ENCODE measurements at places on chromosomes 16 and 17.

- no peak for DNase-seq
Observed at GRCh38 chr17:15368600-15368999, 27.2 kb upstream of the TEKT3 start.

DNA sequence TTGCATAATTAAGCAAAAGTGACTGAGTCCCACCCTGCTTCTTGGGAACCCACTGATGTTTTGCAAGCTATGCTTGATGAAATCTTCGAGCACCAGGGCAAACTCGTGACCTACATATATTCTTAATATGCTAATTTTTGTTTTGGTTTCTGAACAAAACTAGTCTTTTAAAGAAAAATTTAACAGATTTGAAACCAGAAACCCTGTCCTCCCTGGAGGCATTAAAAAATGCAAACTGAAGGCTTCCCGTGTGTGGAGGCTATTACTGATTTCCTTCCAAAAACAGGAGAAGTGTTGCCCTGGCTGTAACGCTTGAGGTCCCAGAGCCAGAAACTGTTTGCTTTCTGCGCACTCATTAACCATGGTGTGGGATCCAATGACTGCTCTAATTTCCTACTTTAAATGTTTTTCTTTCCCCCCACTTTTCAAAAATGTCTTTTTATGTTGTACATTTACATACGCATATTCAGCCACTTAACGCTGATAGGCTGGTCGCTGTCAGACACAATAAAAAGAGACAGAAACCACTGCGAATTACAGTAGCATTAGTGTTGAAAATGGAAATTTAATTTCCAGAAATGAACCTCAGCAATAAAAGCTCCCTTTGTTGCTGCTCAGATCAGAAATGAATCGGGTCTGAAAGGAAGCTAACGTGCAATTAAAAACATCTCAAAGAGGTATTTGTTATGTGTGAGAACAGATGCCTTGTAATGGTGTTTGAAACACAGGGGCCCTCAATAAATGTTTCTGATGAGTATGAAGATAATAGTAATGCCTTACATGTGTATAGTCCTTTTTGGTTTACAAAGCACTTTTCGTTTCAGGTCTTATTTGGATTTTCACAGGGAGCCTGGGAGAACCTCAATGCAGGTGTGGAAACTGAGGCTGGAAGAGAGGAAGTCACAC, 39.9 kb upstream of the IRX6 start:
- DNase-seq: no peak

DNA sequence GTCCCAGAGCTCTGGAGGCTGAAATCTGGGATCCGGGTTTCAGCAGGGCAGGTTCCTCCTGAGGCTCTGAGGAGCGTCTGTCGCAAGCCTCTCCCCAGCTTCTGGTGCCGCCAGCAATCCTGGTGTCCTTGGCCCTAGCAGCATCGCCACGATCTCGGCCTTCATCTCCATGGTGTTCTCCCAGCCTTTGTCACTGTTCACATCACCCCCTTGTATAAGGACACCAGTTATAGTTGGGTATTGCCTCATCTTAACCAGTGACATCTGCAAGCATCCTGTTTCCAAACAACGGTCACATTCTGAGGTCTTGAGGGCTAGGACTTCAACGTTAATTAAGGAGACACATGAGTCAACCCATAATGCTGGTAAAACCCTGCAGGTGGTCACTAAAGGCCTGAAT, 2.8 kb upstream of the PPP1R27 start:
- DNase-seq: no peak

- peak; percentile 1 for DNase-seq
Observed at GRCh38 chr16:61042737-61043136, 993.5 kb downstream of the CDH8 start.

- no peak for DNase-seq
Observed at GRCh38 chr16:27246439-27246838, 22.1 kb downstream of the NSMCE1 start.

- DNase-seq: no peak
Observed at GRCh38 chr17:28926366-28926765, 23.5 kb upstream of the DHRS13 start.

DNA sequence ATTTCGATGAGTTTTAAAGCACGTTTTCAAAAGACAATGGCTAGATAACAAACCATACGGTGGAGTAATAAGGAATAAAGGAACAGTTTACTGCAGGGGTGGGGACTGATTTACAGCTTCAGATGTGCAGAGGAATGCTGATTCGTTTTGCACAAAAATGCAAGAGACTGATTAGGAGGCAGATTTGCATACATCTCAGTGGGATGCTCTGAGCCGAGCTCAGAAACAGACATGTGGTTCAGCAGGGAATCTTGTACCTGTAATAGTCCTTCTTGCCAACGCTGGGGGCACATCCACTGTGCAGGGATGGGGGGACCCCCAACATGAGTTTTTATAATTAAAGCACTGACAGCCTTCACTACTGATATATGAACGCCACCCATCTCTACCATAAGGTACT, 308.0 kb downstream of the GRIN2A start:
- no peak for DNase-seq

DNA sequence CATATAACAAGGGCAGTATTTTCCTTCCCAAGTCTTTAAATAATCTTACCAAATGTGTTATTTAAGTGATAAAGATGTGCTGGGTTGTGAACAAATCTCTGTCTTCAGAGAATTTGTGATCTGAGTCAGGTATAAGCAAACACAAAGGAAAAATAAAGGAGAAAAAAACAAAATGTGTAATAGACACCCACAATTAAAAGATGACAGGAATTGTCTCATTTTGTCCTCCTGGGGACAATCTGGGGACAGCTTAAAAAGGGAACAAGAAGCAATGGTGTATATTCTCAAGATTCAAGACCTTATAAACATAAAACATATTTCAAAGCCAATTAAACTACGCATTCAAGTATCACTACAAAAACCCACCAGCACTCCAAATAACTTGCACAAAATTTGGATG, 107.2 kb downstream of the TRIM37 start:
- no peak for DNase-seq

GRCh38 chr17:58269557-58270291, 11.0 kb downstream of the MPO start:
- DNase-seq: no peak

DNA sequence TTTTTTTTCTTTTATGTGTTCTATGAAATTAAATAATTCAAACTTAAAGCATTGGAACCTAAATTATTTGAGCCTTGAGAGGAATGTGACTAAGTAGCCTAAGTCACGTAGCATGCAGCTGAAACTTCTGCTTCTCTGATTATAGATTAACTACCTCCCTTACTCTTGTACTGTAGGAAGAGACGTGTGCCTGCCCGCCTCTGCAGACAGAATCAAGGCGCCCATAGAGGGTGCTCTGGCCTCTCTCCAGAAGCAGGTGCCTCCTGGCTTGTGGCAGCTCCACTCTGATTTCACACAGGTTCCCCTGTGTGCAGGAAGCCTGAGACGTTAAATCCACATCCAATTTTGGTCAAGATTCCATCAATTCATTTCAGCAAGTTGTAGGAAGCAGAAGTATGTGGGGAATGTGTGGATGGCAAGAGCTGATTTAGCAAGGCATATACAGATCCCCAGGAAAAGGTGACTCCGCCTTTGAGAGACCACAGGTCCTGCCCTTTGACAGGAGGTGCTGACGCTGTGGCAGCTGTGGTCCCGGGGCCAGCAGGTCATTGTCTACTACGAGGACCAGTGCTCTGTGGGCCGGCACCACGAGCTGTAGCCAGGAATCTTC, 1418.8 kb downstream of the CDH11 start:
- no peak for DNase-seq

GRCh38 chr17:21263376-21263775, 10.2 kb upstream of the NATD1 start:
- DNase-seq: no peak

DNA sequence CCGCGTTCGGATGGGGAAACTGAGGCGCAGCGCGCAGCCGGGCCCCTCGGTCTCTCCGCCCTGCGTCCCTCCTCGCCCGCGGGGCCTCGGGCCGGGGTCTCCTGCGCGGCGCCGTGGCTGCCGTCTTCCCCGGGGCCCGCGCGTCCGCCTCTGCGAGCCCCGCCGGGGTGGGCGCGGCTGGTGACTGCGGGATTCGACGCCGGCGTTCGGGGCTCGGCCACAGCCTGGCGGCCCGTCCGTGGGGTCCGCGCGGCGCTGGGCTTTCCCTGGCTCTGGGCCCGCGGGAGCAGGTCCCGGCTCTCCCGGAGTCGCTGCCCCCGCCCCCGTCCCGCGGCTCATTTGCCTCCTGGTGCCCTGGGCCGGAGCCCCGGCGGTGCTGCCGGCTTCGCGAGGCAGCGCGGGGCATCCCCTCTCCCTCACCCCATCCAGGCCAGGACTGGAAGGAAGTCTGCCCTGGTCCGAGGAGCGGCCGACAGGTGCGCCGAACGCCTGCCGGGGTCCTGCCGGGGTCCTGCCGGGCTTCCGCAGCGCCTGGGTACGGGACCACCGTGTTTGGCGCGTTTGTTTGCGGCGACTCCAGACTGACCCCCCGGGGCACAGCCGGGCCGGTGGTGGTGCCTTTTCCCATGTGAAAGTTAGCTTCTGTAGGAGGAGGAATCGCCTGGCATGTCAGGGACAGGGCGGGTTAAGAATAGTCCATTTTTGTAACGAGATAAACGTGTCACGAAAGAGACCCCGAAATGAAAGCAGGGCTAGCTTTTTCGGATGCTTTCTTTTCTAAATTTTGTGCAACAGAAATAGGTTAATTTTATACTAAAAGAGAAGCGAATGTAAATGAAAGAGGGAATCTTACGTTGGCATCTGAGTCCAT, 671 bp downstream of the CHMP6 start:
- no peak for DNase-seq

DNA sequence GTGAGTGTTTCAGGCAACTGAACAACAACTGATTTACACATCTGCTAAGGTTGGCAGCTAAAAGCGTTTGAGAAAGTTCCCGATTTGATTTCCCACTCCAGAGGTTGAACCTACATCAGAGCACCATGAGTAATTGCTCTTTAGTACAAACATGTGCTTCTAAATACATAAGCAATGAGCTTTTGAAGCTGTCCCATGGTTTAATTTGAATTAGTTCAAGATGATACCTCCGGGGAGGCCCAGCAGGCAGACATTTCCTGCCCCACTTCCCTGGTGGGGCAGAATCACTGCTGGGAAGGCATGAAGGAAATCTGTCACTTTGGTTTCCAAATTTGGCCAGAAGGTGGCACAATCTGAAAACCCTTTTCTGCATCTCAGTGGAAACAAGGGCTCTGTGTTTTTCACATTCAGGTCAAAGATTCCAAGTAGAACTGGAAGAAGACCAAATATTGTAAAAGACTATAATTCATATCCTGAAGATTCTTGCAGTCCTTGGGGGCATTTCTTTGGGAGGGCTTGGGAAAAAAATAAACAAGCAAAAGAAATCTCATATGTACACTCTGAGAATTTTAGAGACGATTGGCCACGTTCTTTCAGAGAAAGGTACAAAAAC, 176.2 kb upstream of the FAM20A start:
- peak; percentile 97 for DNase-seq

Measured in skin of body (tissue), 3 donors.